Upper lobe of right lung (tissue), 1 donor: ENCODE measurements at places on chromosomes 3 and 15.

GRCh38 chr3:186653080-186653707 lies 12.6 kb upstream of the HRG start:
- no peak for DNase-seq

DNA sequence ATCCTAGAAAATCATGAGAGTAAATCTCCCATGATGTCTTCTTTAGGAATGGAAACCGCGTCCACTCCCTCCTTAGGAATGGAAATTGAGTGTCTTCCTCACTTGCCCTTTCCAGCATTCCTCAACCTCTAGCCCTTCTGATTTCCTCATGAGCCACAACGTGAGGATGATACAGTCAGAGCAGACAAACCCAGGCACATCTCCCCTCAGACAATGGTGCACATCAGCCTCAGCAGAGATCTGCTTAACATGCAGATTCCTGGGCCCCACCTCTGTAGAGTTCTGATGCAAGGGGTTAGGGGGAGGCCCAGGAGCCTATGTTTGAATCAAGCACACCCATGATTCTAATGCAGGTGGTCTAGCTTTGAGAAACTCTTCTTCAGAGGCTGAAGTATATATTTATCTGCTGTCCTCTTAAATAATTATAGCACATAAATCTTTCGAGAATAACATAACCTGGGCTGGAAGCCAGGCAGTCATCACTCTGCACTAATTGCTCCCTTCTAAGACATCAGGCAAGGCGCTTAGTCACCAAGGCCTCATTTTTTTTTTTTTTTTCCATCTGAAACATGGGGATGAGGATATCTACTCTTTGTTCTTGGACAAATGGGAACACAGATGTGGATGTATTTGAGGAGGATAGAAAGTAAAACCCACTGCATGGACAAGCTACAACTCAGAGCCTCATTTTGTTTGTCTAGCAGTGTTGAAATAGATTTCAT lies 81.7 kb downstream of the PRICKLE2 start:
- no peak for DNase-seq

- no peak for DNase-seq
These were observed 53.4 kb upstream of the POMGNT2 start for GRCh38 chr3:43159131-43159875.

DNA sequence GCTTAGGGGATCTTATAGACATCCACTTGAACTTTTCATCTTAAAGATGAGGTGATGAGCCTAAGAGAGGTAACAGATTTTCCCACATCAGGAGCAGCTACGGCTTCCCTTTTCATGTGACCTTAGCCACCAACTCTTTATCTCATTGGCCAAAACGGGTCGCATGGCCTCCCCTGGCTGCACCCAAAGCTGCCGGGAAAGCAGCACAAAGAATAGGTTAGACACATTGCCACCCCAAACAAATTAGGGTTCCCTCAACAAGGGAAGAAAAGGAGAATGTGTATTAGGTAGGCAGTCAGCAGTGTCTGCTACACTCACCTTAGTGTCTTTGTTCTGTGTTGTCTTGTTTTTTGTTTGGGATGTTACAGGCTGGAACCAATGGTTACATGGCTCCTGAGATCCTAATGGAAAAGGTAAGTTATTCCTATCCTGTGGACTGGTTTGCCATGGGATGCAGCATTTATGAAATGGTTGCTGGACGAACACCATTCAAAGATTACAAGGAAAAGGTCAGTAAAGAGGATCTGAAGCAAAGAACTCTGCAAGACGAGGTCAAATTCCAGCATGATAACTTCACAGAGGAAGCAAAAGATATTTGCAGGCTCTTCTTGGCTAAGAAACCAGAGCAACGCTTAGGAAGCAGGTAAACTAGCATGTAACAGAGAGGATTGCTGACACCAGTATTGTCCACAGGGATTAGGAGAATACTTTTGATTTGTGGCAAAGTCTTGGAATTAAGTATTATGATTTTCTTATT lies 44.2 kb downstream of the GRK7 start:
- DNase-seq: no peak

DNA sequence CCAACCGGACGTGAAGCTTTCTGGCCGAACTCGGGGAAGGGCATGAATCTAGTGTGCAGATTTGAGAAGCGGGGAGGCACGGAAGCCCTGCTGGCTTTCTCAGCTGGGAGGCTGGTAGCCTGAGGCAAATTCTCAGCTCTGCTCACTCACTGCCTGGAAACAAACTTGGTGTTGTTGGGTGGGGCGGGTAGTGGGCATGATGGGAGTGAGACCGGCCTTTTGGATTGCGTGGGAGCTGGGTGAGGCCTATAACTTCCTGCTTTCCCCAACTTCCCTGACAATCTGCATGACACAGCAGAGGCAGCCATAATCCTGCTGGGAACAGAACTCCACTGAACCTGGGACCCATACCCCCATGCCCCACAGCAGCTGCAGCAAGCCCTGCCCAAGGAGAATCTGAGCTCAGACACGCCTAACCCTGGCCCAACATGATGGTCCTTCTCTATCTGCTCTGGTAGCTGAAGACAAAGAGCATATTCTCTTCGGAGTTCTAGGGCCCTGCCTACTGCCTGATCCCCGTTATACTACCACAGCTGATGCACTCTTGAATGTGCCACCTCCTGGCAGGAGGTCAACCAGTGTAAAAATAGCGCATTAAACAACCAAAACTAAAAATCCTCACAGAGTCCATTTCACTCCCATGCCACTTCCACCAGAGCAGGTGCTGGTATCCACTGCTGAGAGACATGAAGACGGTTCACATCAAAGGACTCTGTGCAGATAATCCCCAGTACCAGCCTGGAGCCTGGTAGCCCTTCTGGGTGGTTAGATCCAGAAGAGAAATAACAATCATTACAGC lies 44.7 kb downstream of the CEP70 start:
- DNase-seq: no peak

DNA sequence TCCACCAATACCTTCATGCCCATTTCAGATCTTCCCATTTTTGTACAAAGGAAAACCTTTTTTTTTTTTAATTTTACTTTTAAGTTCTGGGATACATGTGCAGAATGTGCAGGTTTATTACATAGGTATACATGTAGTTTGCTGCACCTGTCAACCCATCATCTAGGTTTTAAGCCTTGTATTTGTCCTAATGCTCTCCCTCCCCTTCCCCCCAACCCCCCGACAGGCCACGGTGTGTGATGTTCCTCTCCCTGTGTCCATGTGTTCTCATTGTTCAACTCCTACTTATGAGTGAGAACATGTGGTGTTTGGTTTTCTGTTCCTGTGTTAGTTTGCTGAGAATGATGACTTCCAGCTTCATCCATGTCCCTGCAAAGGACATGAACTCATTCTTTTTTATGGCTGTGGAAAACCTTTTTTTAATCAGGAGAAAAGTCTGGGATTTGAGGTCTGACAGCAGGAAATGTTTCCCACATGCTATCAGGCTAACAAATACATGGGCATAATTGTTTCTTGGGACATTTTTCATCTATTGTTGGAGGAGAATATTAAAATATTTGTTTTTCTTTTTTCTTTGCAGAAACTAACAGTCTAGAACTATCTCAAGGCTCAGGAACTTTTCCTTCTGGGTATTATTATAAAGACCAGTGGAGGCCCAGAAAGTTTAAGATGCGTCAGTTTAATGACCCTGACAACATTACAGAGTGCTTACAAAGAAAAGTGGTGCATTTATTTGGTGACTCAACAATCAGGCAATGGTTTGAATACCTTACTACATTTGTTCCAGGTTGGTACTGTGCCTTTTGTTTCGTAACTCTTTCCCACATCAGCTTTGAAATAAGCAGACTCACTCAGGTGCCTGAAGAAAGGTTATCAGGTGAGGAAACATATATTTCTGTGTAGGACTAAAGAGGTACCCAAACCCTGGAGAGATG lies 32.8 kb upstream of the NFKBIZ start:
- no peak for DNase-seq

- no peak for DNase-seq
These were observed 66.4 kb upstream of the SNRPA1 start for GRCh38 chr15:101361418-101361817.

DNA sequence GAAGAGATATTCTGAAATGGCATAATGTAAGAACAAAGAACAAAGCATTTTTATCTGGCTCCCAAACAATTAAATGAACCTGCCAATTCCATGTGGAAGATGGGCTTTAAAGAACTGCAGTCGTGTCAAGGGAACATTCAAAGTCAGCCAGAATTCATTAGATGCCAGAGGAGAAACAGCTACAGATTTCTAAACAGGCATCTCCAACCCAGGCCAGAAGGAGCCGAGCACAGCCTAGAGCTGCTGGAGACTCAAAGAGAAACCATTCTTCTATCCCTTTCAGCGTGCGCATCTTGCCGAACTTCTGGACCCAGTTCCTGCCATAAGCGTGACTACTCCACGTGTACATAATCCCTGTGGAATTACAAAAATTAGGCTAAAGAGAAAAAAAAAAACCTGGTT lies 60.4 kb downstream of the MB21D2 start:
- DNase-seq: no peak

DNA sequence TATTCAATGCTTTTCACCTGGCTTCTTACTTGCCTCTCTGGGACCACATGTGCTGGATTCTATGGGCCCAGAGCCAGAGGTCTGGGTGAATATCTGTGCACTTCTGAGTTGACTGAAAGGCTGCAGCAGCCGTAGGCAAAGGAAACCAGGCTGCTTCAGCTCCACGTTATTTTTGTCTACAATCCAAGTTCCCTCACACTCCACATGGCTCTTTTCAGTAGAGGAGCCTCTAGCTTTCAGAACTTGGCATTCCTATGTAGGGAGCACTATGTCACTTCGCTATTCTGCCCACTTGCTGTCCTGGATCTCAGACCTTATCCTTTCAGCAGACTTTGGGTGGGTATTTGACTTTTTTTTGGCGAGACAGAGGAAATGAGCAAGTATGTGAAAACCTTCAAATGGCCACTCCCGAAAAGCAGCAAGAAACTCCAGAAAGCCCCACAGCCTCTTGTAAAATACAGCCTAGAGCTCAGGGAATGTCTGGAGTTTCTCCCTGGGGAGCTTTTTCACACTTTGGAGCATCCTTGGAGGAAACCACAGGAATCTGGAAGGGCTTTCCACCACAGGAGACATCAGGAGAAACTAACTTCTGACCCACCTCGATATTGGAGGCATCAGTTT lies 80.9 kb downstream of the DUT start:
- no peak for DNase-seq

DNA sequence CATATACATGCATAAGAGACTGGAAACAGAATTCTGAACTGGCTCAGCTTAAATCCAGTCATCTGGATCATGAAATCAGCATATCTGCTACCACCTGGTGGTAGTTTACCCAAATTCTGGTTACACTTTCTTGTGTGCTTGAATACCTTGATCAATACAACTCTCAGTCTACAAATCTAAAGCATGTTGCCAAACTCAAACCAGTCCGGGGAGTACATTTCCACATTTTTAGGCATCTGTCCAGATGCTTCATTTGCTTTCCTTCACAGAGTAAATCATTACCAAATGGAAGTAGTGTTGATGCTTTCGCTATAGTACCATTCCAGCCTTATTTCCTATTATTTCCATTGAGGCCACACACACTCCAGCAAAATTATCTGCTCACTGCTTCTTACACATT lies 126.4 kb downstream of the P2RY1 start:
- DNase-seq: no peak

DNA sequence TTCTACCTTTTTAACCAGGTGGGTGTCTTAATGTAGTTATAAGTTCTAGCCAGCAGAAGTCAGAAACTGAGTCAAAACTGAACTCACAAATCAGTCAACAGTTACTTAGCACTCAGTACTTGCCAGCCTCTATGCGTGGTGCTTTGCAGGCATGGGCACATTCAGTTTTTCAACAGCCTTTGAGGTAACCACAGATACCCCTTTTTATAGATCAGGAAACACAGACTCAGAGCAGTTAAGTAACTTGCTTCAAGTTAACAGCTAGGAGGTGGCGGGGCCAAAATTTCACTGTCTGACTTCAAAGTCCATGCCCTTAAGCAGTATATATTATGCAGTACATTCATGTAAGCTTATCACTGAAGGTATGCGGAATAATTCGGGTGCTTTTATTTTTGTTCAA lies 139.4 kb downstream of the FHIT start:
- DNase-seq: no peak

- no peak for DNase-seq
These were observed 31.5 kb downstream of the FEM1B start for GRCh38 chr15:68309024-68309423.

- DNase-seq: no peak
These were observed 18.6 kb downstream of the CSTA start for GRCh38 chr3:122343654-122344053.

DNA sequence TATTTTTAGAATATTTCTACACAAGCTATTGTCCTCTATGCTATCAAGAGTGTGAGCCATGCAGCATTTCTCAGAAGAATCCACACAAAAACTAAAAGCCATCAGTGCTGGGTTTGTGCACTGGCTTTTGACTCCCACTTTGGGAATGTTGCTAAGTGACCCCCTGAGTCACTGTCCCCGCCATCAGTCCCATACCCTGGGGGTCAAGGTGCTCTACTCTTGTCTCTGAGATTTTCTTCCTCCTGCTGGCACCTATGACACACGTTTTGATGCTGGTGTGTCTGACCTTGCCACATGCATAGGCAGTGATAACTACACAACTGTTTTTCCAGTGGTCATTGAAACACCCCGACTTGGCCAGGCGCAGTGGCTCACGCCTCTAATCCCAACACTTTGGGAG lies 19.8 kb downstream of the CMTM7 start:
- no peak for DNase-seq

DNA sequence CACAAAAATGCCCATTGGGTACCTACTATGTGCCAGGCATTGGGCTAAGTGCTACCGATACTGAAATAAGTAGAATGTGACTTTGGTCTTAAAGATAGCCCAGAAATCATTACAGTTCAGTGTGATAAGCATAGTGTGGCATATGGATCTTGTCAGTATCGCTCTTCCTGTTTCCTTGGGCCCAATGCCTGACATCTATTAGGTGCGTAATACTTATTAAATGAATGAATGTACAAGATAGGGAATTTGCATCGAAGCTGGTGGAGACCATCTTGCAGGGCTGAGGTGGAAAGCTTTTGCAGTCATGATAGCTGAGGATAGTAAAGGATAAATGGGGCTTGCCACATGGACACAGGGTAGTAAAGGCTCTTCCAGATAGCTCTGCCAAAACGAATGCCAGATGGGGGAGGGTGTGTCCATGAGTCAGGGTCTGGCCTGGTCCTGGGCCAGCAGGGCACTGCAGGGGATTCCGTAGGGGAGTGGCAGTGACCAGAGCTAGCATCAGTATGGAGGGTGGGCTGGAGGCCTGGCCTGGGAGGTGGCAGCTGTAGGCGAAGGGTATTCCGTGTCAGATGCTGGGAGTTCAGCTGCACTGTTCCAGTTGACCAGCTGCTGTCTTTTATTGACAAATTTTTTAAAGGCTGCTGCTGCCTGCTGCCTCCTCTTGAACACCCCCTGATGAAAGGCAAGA lies 23.5 kb downstream of the TSEN2 start:
- no peak for DNase-seq

GRCh38 chr3:152879790-152880174 lies 44.9 kb downstream of the P2RY1 start:
- no peak for DNase-seq
